8988T (cell line): ENCODE measurements at places on chromosomes 3 and 15.

DNA sequence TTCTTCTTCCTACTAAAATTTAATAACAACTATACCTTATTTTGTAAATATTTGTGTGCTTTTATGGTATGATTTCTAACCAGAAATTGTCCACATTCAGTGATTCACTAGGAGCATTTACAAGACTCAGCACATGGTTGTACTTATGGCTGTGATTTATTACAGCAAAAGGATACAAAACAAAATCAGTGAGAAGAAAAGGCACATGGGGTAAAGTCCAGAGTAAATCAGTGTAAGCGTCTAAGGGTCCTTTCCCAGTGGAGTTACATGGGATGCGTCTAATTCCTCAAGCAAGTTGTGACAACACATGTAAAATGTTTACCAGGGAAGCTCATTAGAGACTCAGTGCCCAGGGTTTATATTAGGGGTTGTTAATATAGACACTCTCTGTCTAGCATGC is 31.1 kb downstream of the RNF13 start:
- no peak for DNase-seq

- DNase-seq, result no peak
These were observed 134.7 kb downstream of the TMCC1 start for GRCh38 chr3:129758785-129759320.

DNA sequence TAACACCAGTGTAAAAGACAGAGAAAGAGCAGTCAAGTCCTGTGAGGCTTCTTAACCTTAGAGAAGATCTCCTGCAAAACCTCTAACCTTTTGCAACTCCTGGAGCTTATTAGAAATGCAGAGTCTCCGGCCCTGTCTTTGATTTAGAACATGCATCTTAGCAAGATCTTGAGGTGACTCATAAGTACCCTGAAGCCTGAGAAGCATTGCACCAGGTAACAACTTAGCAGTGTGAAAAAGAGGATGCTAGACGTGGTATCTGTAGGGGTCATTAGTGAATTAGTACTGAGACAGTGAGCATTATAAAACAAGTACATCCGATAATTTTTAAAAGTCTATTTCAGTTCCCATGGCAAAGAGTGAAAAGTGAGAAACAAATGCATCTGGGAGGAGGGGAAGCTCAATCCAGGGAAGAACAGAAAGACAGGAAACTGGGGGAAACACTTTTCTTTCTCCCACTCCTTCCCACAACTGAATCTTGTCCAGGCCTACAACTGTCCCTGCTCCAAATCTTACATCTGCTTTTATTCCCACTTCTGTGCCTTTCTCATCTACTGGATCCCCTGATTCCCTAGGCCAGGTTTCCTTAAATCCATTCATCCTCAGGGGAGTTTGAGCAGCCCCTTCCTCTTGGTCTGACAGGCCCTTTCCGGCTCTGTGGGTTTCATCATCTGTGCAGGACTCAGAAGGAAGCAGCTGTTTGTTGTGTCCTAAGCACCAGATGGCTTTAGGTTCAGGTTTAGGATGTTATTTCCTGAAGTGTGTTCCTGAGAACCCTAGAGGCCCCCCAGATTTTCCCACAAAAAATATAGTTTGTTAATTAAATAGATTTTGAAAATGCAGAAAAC is 128.1 kb upstream of the IL12A start:
- DNase-seq, result no peak

GRCh38 chr3:193212844-193213243 is 28.2 kb upstream of the PLAAT1 start:
- DNase-seq, result no peak

- DNase-seq, result peak; percentile 82
These were observed 147.4 kb downstream of the TJP1 start for GRCh38 chr15:29674661-29675533.

- DNase-seq, result no peak
These were observed 38.8 kb downstream of the BHLHE40 start for GRCh38 chr3:5017925-5018531.

DNA sequence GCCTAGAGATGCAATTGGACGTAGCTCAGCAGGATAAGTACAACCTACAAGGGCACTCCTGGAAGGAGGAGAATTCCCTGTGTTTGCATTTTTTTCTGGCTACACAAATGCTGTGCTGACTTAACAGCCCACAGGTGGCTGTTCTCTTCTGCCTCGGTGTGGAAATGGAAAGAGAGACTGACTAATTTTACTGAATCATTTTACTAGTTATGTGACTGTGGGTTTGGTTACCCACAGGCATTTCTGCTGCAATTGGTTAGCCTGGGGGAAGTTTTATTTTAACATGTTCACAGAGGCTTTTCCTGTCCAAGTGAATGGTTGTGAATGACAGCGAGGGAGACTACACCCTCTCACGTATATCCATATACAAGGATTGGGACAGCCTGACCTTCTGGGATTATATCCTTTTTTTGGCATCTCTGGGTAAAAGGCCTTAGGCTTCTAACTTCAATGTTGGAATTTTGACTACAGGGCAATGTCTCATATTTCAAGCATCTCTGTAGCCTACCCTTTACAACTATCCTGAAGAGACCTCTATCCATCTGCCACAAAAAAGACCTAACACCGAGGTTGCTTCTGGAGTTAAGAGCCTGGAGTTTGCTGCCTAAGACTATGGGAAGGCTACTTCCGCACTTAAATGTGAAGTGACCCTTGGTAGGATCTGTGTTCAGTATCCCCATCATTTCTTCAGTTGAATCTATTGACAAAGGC is 67.2 kb upstream of the TP63 start:
- no peak for DNase-seq

- DNase-seq, result no peak
These were observed 319.3 kb upstream of the NECTIN3 start for GRCh38 chr3:110752307-110752706.

- DNase-seq, result no peak
These were observed 57.6 kb upstream of the CSPG5 start for GRCh38 chr3:47636225-47636624.

- no peak for DNase-seq
These were observed 177.3 kb downstream of the OTOL1 start for GRCh38 chr3:161673866-161674265.

GRCh38 chr3:155555479-155556060 is 189.3 kb downstream of the PLCH1 start:
- no peak for DNase-seq

GRCh38 chr3:135865085-135865484 is 100.4 kb upstream of the PPP2R3A start:
- DNase-seq, result no peak

DNA sequence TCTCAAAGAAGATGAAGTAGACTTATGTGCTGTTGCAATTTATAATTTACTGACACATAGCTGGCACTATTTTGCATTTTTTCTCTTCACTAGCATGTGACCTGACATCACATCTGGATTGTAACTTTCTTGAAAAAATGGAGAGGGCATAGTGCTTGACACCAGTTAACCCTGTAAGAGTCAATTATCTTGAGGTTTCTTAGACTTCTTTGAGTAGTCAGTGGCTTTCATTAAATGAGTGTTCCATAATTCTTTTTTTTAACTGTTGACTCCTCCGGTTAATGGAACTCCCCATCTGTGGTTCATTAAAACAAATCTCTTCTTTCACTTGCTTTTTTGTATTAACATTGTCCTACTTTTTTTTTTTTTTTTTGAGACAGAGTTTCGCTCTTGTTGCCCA is 16.9 kb upstream of the PRKCI start:
- no peak for DNase-seq

DNA sequence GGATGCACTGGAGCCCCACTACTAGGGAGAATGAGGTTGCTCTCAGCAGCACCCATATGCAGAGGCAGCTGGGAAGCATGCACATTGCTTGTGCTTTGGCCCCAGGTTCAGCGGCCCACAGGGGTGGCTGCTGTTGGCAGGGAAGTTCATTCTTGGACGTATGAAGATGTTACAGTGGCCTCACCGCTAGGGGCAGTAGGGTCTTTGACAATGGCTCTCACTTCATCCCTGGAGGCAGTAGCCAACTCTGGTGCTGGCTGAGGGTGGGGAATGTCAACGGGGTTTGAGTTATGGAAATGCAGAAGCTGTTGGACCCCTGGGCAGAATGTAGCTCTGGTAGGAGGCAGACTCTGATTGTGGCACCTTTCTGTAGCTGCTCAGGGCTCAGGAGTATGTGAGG is 279.9 kb downstream of the SCAPER start:
- DNase-seq, result no peak

DNA sequence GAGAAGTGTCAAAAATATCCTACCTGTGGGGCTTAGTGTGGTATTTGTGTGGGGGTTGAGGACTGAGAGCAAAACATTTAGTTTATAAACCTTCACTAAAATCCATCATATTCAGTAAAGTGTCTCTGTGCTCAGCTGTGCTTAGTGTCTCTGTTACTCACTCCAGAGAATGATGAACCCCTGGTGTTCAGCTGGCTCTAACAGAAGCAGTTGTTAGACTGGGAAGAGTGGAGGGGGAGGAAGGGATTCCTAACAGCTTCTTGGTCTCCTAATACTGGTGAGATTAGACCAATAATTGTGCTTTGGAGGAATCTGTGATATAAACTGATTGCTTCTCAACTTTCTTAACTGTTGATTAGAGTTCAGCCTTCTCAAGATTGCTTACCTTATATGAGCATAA is 1123.5 kb downstream of the ROBO2 start:
- DNase-seq, result no peak

DNA sequence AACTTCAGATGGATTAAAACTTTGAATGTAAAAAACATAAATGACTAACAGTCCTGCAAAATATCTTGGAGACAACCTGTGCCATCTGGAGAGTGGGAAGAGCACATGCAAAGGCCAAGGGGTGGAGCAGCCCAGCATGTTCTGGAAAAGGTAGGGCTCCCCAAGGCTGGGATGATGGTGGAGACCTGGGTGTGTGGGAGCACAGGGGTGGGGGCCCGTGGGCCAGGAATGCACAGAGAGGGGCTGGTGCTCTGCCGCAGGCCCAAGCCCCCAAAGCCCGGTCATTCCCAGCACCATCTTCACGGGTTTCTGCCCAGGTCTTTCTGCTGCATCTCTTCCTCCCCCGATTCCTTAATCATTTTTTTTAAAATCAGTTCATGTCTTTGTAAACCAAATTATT is 9.7 kb upstream of the GATA2 start:
- DNase-seq, result no peak

DNA sequence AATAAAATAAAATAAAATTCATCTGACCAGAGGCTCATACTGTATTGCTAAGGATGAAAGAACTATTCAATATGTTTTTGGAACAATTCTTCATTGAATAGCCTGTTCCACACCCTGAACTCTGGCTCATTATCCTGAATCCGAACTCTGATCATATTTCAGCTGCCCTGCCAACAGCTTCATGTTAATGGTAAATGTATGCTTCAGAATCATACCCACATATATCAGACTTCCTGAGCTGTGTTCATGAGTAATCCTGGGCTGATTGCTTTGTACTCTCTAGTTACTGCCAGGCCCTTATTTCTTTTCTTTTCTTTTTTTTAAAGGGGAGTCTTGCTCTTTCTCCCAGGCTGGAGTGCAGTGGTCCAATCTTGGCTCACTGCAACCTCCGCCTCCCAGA is 11.8 kb downstream of the INO80 start:
- no peak for DNase-seq

GRCh38 chr3:59777066-59777465 is 727.2 kb upstream of the CFAP20DC start:
- DNase-seq, result no peak

DNA sequence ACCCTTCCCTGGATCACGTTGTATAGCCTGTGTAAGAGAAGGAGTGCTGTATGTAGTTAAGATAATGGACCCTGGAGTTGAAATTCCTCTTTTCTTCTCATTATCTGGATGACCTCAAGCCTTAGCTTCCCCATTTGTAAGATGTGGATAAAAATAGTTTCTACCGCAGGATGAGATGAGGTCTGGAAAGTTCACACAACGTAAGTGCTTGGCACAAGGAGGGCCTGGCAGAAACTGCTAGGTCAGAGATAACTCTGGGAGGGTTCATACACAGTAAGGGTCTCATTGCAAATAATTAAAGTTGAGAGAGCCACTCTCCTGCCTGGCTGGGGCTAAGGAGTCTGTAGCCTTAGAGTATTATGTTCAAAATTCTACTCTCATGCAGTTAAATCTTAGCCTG is 214.4 kb downstream of the LRTM1 start:
- no peak for DNase-seq

GRCh38 chr3:58560771-58561311 is 16.4 kb downstream of the FAM107A start:
- DNase-seq, result peak; percentile 83

GRCh38 chr3:157465741-157466140 is 29.1 kb downstream of the PTX3 start:
- no peak for DNase-seq

- DNase-seq, result no peak
These were observed 55.4 kb upstream of the PIAS1 start for GRCh38 chr15:67998599-67999133.

DNA sequence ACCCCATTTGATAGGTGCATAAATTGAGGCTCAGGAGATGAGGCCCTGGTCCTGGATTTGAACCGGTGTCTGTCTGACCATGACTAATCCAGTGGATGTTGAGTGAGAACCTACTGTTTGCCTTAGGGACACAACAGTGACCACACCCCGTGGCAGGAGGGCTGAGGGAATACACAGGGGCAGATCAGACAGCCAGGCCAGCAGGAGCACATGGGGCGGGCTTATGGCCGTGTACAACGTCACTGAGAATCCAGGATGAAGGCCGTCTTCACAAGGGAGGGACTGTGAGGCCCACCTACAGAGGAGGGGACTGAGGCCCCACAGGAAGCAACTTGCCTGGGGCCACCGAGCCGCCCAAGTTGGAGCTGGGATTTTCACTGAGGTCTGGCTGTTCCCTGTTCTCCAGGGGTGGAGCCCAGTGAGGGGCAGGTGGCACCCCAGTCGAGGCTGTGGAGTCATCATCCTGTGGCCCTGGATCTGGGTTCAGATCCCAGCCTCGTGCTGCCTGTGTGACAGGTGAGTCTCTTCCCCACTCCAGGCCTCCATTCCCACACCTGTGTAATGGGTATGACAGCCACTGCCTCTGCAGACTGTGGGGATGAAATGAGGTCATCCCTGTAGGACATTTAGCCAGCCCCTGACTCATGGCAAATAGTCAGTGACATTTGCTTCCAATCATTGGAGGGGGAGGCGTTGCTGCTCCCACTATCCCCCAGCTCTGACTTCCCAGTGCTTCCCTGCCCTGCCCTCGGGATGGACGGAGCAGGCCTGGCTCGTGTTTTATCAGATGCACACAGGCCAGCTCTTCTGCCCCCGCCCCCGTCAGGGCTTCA is 6.3 kb upstream of the PLXND1 start:
- no peak for DNase-seq

DNA sequence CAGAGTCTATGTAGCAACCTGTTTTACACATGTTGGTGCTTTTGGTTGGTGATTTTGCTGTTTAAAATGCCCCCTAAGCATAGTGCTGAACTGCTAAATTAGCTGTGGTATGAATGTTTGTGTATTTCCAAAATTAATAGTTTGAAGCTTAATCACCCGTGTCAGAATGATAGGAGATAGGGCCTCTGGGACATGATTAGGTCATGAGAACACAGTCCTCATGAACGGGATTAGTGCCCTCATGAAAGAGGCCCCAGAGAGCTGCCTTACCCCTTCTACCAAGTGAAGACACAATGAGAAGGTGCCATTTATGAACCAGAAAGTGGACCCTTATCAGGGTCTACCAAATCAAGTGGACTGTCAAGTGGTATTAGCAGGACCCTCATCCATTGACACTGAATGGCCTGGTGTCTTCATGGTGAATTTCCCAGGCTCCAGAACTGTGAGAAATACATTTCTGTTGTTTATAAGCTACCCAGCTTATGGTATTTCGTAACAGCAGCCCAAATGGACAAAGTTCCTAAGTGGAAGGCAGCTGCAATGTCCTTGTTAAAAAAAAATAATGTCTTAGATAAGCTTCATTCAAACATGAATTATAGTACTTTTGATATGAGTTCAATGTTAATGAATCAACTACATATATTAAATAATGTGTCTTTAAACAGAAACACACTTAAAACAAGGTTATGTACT is 37.7 kb upstream of the FRMD4B start:
- DNase-seq, result no peak
